ENCODE measurements at places on chromosomes 4 and X. TPM values are rescaled to one million over a fixed set of nuclear protein-coding genes. Genes with fewer than 3 reads are reported as not detected.

GRCh38 chr4:186286581-186286980, 20.6 kb downstream of the F11 start:
- no peak for DNase-seq

DNA sequence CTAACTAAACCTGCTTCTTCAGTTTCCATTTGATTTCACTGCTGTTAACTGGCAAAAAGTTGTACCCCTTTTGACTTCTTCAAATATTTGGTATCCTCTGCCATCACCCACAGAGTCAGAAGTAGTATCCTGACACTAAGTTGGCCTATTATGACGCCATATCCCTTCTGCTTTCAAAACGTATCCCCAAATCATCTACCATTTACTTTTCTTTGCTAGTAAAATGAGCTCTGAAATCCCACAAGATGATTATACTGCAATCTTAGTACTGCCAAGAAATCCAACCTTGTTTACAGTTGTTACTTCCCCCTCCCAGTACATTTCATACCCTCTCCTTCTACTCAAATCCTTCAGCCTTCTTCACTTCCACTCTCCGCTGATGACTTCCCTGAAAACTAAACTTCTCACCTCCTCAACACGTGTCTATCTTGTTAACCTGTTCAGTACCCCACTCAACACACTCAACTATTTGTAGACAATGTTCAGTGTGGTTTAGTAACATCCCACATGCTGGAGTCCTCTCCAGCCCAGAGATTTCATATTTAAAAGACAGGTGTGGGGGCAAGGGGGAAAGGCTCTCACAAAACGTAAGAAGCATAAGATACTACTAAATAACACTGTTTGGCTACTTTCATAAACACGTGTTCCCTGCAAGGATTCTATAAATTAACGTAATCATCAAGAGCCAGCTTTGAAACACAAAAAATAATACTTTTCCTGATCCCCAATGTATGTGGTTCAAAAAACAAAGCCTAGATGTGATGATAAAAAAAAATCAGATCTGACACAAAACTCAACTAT, 1.3 kb downstream of the NAF1 start:
- no peak for DNase-seq

DNA sequence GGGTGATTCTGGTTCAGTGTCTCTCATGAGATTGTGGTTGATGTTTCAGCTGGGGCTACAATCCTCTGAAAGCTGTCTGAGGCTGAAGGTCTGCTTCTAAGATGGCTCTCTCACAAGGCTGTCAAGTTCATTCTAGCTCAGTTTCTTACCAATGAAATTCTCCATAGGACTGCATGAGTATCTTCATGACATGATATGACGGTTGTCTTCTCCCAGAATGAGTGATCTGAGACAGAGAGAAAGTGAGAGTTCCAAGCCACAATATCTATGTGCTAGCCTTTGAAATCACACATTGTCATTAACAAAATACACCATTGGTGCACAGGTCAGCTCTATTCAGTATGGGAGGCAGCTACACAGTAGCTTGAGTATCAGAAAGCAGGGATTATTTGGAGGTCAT, 27.3 kb downstream of the PITX2 start:
- DNase-seq: no peak

BMPR1B gene
- 0.24 TPM for total RNA-seq

- DNase-seq: no peak
These were observed 18.4 kb downstream of the IQSEC2 start for GRCh38 chrX:53262918-53263394.

DNA sequence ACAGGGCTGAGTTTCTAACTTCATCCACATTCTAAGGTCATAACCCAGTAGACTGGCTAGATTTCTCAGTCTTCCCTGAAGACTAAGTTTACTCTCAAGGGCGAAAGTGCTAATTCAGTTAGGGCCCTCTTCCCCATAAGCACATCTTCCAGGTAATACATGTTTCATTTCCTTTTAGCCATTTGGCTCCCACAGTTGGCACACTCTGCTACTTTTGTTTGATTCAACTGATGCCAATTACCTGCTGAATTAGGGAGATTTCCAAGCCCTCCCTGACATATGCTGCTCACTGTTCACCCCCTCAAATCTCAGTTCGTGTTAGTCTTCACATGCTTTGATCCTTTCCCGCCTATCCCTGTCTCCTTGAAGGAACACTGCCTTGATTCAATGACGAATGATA, 17.0 kb upstream of the WDR17 start:
- DNase-seq: no peak

ABLIM2 gene
- 0.99 TPM for total RNA-seq

TMEM47 gene
- 25.2 TPM for total RNA-seq

AADAT gene
- total RNA-seq: 2.2 TPM

DNA sequence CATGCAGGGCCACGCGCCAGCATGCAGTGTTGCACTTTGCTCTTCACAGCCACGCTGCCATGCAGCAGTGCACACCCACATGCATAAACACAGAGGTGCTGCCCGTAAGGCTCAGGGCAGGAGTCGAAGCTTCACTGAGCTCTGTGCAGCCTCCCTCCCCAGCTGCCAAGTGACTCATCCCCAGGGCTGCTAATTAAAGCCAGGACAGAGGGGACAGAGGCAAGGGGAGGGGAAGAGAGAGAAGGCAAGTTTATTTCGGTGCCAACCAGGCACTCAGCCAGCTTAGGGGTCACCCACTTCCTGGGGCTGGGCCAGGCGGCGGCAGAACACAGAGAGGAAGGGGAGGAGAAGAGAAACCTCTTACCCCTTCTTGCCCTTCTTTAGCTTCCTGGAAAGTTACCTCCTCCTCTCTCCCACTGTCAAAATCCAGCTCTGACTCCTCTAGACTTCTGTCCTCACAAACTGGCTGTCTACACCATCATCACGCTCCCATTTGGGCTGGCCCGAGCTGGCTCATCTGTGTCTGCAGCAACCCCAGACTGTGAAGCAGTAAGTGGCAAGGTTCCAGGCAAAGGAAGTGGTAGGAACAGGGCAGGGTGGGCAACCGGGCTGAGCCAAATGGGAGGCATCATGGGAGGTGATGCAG, 6.2 kb upstream of the IQSEC2 start:
- no peak for DNase-seq

GRCh38 chrX:79089896-79090584, 54.4 kb upstream of the GPR174 start:
- no peak for DNase-seq

DNA sequence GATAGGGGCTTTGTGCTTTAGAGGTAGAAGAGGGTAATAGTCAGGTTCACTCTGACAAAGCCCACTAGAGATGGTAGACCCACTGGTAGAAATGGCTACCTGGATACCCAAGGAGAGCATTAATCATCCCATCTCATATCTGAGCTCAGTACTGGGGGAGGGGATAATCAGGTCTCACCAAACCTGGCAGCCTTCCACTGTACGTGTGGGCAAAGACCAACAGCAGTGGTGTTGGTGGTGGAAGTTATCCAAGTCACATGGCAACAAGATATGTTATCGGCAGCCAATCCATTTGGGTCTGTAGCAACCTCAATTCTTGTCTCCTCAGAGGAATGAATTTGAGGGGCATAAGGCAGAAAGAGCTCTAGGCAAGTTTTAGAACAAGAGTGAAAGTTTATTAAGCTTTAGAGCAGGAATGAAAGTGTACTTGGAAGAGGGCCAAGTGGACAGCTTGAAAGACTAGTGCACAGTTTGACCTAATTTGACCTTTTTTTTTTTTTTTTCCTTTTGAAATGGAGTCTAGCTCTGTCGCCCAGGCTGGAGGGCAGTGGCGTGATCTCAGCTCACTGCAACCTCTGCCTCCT, 67.0 kb upstream of the CXCL13 start:
- DNase-seq: no peak

GRID2 gene
- not detected for total RNA-seq

TNIP3 gene
- 4.4 TPM for total RNA-seq

GRCh38 chrX:28550331-28550872, 36.8 kb upstream of the IL1RAPL1 start:
- no peak for DNase-seq

DNA sequence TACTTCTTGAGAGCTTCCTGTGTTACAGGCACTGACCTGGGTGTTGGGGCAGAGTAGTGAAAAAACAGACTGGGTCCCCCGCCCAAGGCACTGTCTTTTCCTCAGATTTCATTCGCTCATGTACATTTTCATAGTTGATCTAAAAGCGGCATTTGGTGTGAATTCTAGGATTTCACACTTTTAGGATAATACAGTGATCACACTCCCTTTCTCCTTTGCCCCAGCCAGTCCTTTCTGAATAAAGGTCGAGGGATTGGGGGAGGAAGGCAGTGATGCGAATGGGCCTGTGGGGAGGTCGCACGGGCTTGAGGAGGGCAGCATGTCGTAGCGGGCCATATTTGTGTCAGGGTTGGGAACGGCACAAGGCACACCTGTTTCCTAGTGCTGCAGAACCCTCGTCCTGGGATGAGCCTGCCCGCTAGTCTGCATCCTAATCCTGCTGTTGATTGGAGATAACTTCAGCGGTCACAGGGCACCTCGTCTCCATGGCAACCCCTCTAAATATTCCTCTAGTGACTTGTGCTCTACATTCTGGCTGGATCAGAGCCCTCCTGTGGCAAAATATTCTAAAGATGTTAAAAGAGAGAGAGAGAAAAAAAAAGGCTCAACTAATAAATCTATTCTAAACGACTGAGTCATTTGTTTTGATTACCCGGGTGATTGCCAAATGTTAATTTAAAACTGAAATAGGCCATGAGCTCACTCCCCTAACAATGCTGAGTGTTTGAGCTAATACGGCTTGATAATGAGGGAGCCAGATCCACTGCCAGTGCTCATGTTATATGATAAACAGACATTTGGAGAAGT, 21.8 kb downstream of the FHL1 start:
- peak; percentile 68 for DNase-seq

CTAG1A gene
- total RNA-seq: not detected

ARHGAP6 gene
- total RNA-seq: 1.7 TPM

SLC10A4 gene
- not detected for total RNA-seq

DNA sequence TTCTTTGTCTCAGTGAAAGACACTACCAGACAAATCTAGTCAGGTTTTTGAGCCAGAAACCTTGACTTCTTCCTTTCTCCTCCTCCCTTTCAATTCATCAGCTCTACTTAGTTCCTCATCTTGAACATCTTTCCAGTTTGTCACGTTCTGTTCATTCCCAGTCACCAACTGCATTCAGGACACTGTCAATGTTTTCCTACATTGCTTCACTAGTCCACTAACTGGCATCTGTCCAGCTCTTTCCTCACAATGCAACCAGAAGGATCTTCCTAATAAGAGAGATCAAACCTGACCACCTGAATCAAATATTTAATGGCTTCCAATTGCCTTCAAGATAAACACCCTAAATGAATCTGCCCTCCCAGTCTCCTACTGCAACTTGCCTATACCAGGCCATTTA, 52.5 kb downstream of the SYNPO2 start:
- no peak for DNase-seq

GRCh38 chrX:84170931-84171330, 17.1 kb downstream of the RPS6KA6 start:
- no peak for DNase-seq

GRCh38 chr4:68445111-68445510, 2.2 kb upstream of the TMPRSS11E start:
- no peak for DNase-seq

DNA sequence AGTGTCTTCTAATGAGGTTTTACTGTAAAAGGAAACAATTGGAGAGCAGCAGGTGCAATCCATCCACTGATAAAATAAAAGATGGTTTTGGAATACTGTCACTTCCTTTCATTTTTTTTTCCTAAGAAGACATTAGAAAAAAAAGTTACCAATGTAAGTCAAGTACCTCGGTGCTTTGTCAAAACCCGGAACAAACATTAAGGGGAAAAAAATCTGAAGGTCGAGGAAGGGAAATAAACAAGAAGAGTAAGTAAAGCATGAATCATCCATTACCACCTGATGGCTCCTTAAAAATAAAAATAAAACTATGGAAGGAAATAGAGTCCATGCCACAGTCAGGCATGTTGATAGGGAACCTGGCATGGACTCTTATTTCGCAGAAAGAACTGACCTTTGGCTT, 15.3 kb upstream of the XPNPEP2 start:
- peak; percentile 10 for DNase-seq

GLRA3 gene
- total RNA-seq: not detected

GPC4 gene
- 3.7 TPM for total RNA-seq

DNA sequence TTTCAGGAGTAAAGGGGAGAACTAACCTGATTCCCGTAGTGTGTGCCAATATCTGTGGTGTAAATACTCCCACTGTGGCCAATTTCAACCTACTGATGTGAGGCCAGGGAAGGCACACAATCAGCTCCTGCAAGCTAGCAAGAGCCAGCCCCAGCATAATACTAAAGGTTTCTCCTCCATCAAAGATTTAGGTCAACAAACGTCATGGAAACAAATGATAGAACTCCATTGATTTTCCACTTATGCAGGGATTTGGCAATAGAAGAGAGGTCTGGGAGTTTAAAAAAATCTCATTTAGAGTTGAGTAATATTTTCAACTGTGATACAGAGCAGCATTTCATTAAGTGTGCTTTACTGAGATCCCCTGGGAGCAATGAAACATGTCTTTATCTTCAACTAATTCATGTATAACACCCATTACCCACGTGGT, 15.8 kb upstream of the VEGFD start:
- no peak for DNase-seq

- DNase-seq: no peak
These were observed 10.9 kb downstream of the PITX2 start for GRCh38 chr4:110611968-110612447.
